ENCODE measurements at places on chromosomes 2 and 18.

DNA sequence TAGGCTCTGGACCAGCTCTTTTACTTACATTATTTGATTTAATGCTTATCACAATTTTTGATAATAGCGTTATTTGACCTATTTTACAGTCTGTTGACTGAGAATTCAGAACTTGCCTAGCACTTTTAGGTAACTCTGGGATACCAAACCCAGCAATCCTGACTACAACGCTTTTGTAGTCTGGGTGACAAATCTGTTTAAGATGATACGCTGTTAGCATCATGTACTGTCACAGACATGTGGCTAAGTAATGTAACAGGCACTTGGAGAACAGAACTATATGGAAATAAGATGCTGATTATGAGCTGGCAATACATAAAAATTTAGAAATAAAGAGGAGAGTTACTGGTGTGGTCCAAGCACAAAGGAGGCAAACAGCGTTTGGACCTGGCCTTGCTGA lies 130.6 kb downstream of the RBMS1 start:
- no peak for DNase-seq

DNA sequence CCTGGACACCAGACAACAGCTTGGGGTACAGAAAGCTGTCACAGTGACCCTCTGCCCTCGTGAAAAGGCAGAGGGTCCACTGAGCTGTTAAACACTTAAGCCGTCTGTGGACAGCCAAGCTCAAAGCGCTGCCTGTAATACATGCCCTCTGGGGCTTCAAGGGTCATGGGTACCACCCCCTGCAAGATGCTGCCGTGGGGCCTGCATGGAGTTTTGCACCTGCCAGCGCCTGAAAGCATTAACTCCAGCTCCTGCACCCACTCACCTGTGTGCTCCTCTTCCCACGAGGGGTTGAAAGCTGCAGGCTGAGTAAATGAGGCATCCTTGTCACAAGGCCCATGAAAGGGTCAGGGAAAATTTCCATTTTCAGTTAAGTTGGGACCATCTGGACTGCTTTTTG lies 70.6 kb upstream of the PHLPP1 start:
- DNase-seq: no peak

GRCh38 chr2:144004742-144005141 lies 515.2 kb downstream of the ZEB2 start:
- no peak for DNase-seq

- DNase-seq: no peak
These were observed 250.6 kb downstream of the EIPR1 start for GRCh38 chr2:3126911-3127621.

- no peak for DNase-seq
These were observed 167.8 kb downstream of the NUP35 start for GRCh38 chr2:183292028-183292427.

GRCh38 chr2:238370823-238371372 lies 50.6 kb downstream of the TRAF3IP1 start:
- peak; percentile 73 for DNase-seq

DNA sequence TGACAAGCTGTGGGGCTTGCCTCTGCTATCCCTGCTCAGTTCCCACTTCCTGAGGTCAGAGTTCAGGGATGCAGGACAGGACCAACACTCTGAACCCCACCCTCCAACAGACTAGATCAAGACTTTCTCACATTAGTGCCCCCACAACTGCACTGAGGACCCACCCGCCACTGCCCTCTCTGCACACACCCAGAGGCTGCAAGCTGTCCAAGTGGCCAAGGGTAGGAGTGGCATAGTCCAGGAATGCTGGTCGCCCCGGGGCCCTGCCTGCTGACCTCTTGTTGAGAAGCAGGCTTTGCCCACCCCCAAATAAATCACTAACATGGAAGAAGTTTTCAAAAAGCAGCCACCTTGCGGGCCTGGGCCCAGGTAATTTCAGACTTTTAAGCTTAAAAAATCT lies 5.5 kb upstream of the KIF1A start:
- no peak for DNase-seq

GRCh38 chr18:63120620-63121019 lies 198.9 kb downstream of the BCL2 start:
- DNase-seq: no peak

DNA sequence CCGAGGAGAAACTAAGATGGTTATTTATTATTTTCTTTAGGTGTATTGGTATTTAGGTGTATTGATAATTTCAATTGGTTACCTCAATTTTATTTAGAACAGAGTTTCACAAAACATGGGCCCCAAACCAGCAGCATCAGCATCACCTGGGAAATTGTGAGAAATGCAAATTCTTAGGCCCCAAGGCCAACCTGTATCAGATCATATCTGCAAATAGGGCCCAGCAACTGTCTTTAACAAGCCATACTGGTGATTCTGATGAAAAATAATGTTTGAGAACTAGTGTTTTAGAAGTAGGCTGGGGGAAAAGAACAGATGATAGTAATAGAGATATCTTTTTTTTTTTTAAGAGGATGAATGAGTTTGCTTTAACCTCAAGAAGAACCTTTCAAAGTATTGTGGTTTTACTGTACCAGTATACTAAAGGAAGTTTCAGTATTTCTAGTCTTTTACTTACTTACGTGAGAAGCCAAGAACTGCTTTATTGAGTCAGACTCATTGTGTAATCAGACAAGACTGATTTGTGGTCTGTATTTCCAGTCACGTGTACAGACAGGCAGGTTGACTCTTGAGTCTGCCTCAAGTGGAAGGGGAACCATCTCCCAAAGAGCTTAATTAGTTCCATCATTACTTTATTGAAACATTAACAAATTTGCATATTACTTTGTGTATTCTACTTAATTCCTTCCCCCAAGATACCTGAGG lies 60.4 kb upstream of the GAREM1 start:
- peak; percentile 37 for DNase-seq

GRCh38 chr2:53945538-53945937 lies 25.3 kb downstream of the PSME4 start:
- DNase-seq: no peak

DNA sequence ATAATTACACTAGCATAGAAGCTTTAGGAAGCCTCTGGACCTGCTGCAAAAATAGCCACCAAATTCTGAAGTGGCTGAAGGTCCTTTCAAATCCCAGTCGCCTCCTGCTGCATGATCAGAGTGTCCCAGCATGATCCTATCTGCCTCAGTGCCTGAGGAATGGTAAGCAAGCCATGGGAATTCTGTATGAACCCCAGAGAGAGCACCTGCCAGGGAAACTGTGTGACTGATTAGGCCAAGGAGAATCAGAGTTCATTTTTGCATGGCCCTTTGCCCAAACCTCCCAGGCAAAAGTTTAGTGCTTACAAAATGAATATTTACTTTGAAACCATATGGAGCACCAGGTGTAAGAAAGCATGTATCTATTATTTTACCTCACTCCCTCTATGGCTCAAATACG lies 221.4 kb downstream of the ARL4C start:
- DNase-seq: no peak

DNA sequence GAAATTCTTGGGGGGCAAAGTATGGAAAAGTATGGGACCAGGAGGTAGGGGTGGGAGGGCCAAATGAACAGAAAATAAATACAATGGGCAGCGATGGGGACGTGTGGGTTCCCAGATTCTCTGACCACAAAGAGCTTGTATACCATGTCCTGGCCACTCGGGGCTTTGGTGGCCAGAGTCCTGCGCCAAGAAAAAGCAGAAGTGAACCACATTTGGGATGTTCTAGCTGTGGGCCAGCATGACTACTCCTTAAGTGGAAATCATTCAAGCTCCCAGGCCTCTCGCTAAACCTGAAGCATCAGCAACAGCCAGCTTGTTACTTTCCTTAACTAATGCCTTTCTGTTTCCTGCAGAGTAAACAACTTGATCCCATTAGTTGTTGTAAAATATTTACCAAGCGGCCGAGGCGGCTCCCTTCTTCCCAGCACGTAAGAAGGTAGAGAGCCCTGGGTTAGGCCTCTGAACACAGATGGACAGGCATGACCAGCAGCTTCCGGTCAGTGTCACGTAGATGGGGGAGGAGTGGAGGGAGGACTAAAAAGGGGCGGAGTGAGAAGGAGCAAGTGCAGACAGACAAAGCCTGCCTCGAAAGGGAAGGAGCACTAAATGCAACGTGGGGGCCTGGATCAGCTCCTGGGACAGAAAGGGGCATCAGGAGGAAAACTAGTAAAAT lies 88.2 kb downstream of the GALNT14 start:
- no peak for DNase-seq

DNA sequence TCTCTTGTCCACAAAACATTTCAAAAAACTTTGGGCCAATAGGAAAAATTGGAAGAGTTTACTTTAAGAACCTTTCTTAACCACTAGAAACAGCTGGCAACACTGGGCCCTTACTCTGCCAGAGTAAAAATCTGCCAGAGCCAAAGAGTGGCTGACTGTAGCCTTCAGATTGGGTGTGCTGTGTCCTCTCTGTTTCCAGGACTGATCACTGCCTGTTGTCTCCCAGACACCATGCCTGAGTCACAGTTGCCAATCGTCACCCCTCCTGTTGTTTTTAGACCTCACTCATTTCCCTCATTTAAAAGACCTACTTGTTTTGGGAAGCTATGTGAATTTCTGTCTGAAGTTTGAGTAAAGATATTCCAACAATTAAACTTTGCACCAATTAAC lies 159.1 kb downstream of the PPP1R1C start:
- DNase-seq: no peak

DNA sequence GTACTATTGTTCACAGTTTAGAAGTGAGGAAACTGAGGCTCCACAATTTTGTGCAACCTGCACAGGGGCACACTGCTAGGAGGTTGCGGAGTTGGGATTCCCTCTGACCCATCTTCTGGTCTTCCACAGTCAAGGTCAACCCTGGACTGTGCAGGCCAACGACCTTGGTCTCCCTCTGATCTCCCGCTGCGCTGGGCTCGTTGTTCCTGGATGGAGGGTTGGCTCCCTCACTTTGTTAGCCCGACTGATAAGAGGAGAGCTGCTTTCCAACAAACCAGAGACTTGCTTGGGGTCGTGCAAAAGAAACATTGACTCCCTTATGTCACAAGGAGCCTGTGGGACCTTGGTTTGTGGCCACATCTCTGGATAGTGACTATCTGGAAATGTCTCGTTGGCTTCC lies 187.6 kb downstream of the MYCN start:
- peak; percentile 15 for DNase-seq

Data from colonic mucosa (tissue), 4 donors.